Mucosa of gallbladder (tissue), 1 donor: ENCODE measurements at places on chromosomes 3 and 15.
A peak's percentile ranks its signal among the peaks of the same experiment; 100 is the strongest.

- DNase-seq, result no peak
These were observed 16.6 kb upstream of the ARHGEF3 start for GRCh38 chr3:56818156-56818985.

- DNase-seq, result no peak
These were observed 26.2 kb upstream of the EIF4A2 start for GRCh38 chr3:186757214-186757613.

GRCh38 chr3:196281962-196282361 lies 5.6 kb downstream of the PCYT1A start:
- DNase-seq, result no peak

DNA sequence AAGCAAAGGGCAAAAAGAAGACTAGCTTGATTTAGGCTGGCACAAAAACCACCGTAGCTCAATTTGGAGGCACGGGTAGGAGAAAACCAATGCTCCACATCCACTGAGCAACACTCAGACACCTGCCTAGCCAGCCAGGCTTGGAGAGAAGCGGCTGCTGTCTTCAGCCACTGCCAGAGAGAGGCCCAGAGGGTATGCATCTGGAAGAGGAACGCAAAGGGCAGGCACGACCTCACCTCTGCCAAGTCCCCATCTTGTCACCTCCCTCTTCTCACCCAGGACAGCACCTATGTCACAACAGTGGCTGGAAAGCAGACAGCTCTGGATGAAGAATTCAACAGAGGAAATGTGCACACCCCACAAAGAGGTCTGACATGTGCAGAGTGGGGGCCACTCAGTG lies 93.5 kb downstream of the ADAMTS17 start:
- DNase-seq, result no peak

DNA sequence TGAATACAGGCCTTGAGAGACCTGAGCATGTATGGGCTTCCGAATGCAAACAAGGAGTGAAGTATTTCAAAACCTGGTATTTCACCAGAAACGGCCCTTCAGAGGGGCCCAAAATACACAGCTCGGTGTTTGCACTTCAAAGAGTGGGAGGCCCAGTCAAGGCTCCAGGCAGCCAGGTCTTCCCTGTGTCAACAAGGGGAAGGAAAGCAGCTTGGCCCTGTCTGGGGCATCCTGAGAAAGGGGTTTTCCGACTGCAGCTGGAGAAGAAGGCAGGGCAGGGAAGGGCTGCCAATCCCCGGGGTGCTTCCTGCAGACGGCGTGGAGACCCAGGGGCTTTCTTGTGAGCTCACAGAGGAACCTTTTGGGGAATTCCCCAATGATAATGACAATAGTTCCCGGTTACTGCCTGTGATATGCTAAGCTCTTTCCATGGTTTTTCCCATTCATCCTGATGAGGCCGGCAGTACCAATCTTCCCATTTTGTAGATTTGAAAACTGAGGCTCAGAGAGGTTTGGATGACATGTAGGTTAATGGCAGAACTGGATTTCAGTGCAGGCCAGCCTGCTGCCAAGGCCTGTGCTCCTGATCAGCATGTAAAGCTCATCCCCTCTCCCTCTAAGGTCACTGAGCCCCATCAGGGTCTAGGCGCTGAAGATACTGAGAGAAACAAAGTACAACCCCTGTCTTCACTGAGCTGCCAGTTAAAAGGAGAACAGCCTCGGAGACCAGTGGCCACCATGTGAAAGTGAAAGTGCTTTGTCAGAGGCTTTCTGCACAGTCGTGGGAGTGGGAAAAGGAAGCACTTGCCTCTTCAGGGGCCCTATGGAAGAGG lies 43.0 kb upstream of the TLE3 start:
- no peak for DNase-seq

DNA sequence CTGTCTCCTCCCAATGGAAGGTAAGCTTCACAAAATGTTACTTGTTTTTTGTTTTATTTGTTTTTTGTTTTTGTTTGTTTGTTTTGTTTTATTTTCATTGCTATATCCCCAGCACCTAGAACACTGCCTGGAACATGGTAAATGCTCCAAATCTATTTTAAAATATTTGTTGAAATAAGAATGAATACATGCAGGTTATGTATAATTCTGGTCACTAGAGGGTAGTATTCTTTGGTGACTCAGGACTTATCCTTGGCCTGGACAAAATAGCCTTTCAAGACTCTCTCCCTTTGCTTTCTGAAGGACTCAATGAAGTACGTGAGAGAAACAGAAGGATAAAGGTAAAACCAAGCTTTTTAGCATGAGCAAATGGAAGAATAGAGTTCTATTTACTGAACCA lies 46.9 kb upstream of the PPP2R3A start:
- DNase-seq, result no peak

DNA sequence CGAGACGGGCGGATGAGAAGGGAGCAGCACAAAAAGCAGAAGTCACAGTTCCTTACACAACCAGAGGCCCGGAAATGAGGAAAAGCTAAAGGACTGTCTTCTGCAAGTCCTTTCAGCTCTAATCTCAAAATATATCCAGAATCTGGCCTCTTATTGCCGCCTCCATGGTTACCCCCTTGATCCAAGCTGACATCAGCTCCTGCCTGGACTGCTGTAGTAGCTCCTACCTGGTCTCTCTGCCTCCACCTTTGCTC lies 324.0 kb upstream of the ROPN1 start:
- no peak for DNase-seq

- DNase-seq, result no peak
These were observed 411.4 kb upstream of the TPRG1 start for GRCh38 chr3:188760408-188760807.

GRCh38 chr3:69296995-69297394 lies 88.9 kb downstream of the FRMD4B start:
- DNase-seq, result no peak

GRCh38 chr15:100769975-100770340 lies 109.7 kb upstream of the ALDH1A3 start:
- no peak for DNase-seq

GRCh38 chr15:63348392-63348791 lies 33.3 kb downstream of the CA12 start:
- peak; percentile 83 for DNase-seq

- DNase-seq, result no peak
These were observed 57.4 kb downstream of the ZNF148 start for GRCh38 chr3:125317761-125318160.
